ENCODE measurements at places on chromosomes 4 and X. TPM values are rescaled to one million over a fixed set of nuclear protein-coding genes. Genes with fewer than 3 reads are reported as not detected.

Gene OPN1LW
- total RNA-seq, result not detected

Gene ZDHHC15
- total RNA-seq, result not detected

Gene SLC4A4
- 0.16 TPM for total RNA-seq

Gene BTK
- total RNA-seq, result 1.3 TPM

Gene NMU
- not detected for total RNA-seq

Gene GUCY1B1
- total RNA-seq, result 0.69 TPM

Gene DMP1
- not detected for total RNA-seq

Gene CT45A7
- not detected for total RNA-seq

Gene CDKL5
- total RNA-seq, result 2.9 TPM

Gene MAMLD1
- total RNA-seq, result 0.16 TPM

Gene ADGRG2
- not detected for total RNA-seq

Gene CXCL11
- total RNA-seq, result 0.26 TPM

Gene SPP1
- total RNA-seq, result 1,422 TPM

Gene HPF1
- 30.6 TPM for total RNA-seq

Gene SOD3
- not detected for total RNA-seq

Gene FGFBP1
- total RNA-seq, result not detected

Gene REPS2
- total RNA-seq, result 1.6 TPM

Gene SMIM31
- 0.56 TPM for total RNA-seq

Measured in SK-MEL-5 (cell line).